ENCODE measurements at places on chromosomes 7 and 10.

DNA sequence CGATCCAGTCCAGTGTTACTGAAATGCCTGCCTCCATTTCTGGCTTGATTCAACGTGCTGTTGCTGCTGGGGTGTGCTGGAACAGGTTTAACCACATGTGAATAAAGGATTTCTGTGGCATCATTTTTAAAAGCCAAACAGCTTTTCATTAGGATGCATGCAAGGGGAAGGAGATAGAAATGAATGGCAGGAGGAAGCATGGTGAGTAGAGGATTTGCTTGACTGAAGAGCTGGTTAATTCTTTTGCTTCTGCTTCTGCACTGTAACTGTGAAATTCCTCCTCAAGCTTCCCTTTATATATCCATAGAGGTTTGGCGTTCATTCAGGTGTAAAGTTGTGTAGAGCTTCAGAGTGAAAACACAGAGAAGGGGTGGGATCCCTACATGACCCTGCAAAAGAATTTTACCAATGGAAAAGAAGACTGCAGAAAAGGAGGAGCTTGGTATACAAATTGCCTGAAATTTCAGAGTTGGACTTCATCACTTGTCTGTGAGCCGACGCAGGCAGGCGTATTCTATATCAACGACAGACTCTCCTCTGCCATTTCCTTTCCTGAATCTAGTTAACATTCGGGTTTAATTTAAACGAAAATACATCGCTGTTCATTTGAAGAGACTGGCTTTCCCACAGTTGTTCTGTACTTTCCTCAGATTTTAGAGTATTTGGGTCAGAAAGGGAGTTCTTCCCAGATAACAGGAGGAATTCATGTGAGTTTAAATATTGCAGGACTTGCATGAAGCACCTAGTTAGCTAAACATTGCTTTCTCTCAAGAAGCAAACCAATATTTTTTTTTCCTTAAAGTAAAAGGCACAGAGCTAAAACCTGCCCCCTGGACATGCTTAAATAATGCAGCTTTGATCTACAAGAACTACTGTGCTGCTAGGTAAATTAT, at the start of gene SOSTDC1:
Gene SOSTDC1, minus strand, starts transcription at position 270 of the 893 bp plus-strand sequence. Its CDS starts 70 bp downstream, at position 200.
- DNase-seq, result no peak

- DNase-seq, result no peak
Measured at GRCh38 chr7:80823057-80823456, 95.8 kb downstream of the SEMA3C start.

DNA sequence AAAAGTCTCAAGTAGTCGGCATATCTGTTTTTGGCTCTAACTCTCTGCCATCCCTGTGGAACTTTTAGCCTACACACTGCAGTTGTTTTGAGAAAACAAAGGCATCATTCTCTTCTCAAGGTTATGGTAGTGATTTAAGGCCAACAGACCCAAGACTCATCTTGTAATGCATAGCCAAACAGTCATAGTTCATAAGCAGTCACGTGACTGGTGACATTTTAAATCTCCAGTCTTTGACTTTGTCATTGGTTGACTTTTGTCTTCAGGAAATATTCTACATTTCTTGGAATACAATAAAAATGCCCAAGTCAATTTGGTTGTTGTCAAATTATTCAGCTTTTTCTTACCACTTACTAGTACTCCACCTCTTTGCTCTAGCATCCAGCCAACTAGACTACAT, 114.8 kb downstream of the ANKRD30A start:
- no peak for DNase-seq

DNA sequence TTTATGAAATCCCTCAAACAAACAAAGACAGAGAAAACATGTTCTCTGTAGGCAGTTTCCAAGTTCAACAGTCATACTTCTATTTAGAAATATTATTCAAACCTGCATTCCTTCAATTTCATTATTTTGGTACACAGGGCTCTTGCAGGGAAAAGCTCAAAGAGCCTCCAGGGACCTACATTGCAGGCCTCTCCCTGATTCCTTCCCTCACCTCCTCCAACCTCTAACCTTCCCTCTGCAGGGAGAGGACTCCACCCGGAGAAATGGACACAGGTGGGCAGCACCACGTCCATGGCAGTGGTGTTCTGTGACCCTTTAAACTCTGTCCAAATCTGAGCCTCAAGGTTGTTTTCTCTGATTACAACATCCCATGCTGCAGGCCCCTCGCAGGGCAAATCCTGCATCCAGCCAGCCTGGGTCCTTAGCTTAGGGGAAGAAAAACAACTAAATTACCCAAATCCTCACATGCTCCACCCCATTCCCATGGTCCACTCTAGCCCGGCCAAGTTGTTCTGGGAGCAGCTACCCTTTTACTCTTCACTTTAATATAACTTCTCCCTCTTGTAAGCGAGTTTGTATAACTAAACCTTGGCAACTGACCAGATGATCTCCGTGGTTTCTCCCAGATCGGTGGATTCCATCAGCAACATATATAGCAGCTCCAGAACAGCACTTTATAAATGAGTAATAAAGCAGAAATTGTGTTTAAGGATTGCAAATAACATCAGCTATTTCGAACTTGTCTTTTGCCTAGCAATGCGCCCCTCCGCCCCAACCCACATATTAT, 129.8 kb downstream of the CUBN start:
- no peak for DNase-seq

GRCh38 chr7:101527844-101528667, 101.0 kb downstream of the MYL10 start:
- DNase-seq, result no peak

DNA sequence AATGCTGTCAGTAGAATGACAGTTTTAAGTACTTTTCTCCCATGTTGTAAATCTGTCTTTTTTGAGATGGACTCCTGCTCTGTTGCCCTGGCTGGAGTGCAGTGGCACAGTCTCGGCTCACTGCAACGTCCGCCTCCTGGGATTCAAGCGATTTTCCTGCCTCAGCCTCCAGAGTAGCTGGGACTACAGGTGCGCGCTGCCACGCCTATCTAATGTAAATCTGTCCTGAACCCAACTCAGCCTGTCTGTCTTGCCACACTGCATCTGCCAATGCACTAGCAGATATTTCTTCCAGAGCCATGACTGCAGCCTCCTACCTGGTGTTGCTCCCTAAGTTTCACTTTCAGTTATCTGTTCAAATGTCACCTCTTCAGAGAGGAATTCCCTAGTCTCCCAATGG, 264.1 kb downstream of the PHF14 start:
- no peak for DNase-seq

DNA sequence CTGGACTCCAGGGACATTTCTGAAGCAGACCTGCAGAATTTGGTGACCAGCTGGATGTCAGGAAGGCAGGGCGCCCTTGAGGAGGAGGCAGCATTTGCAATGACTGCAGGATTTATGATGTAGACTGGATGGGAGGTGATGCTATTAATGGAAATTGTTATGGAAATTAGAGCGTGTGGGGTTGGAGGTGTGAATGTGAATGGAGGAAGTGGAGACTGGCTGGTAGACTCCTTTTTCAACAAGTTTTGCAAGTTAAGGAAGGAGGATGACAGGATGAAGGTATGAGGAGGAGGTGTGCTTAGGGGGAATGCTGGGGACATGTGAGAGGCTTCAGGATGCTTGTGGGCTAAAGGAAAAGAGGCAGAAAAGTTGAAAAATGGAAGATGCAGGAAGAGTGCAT, 137.0 kb downstream of the TMEM178B start:
- DNase-seq, result no peak

- DNase-seq, result no peak
Measured at GRCh38 chr10:21352886-21353285, 172.6 kb downstream of the SKIDA1 start.

DNA sequence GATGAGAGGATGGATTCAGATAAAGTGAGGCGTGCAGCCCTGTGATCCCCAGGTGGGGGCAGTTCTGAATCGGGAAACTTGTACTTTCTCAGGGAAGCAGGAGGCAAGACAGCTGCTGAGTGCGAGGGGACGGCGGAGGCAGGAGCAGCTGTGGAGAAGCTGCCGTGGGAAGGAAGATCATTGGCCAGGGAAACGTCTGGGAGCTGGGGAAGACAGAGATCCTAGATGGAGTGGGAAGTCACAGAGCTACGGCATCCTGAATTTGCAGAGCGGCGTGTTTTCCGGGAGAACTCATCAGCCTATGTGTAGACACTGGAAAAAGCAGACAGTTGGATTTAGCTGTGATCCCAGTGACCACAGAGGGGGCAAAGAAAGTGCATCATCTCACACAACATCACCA, 9.2 kb downstream of the PRKCQ start:
- DNase-seq, result no peak

GRCh38 chr7:155216475-155217272, 81.0 kb upstream of the INSIG1 start:
- no peak for DNase-seq

DNA sequence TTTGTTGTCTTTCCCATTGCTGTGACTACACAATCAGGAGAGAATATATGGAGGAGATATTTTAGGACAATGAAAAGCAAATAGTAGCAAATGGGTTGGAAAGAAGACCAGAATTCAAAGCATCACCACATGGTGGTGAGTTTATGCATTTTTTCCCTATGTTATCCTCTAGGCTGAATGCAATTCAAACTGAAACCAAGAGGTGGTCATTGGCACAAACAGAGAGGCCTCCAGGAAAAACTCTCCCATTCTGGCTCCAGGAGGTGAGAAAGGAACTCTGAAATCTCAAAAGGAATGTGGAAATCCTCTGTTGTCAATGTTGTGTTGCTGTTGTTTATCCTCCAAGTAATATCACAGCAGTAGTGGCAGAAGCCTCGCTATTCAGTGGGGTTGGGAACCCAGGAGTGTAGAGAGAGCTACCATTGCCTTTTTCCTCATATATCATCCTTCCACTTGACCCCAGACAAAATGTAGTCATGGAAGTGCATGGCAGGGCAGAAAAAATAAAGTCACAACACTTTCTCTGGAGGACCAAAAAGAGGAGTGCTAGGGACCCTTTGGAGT, 819.1 kb downstream of the GRID1 start:
- no peak for DNase-seq

DNA sequence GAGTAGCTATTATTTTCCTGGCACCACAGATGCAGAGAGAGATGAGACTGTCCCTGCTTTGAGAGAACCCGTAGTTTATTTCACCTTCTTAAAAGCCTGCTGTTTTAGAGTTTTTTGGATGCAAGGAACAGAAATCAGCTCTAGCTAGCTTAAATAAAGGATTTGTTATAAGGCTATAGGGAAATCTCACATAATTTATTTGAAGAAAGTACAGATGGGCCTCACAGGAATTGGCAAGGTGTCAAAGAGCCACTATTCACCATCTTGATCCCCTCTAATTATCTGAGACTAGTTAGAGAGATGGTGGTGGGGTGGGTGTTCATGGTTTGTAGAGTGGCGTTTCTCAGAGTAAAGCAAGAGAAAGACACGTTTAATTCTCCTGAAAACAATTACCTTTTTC, 7.3 kb downstream of the KMT2E start:
- no peak for DNase-seq

DNA sequence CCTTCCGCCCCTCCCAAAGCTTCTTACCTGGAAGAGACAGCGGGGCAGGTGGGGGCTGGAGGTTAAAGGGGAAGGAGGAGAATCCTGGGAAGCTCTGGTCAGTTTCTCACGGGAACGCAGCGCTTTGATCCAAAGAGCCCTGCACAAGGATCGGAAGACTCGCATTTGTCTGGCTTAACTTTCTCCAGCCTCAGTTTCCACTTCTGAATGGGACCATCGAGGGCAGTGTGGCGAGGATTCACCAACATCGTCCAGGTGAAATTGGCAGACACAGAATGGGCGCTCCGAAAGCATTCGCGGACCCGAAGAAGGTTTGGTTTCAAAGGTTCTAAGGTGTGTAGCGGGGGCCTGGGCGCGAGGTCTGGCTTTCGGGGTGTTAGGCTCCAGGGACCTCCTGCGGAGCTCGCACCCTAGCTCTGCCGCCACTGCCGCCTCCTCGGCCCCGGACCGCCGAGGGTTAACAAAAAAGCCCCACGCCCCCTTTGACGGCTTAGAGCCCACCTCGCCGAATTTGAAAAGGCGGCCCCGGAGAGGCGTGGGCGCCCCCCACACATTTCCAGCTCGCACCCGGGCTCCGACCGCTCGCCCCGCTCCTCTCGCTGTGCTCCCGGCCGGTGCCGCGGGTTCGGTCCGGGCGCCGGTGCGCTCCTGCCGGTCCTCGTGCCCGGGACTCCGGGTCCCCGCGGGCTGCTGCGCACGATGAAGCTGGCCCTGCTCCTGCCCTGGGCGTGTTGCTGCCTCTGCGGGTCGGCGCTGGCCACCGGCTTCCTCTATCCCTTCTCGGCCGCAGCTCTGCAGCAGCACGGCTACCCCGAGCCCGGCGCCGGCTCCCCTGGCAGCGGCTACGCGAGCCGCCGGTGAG, at the start of gene COL26A1:
Gene COL26A1, plus strand, starts transcription at position 542 of the 862 bp plus-strand sequence. Its CDS starts 158 bp downstream, at position 700.
- DNase-seq, result peak; percentile 56

DNA sequence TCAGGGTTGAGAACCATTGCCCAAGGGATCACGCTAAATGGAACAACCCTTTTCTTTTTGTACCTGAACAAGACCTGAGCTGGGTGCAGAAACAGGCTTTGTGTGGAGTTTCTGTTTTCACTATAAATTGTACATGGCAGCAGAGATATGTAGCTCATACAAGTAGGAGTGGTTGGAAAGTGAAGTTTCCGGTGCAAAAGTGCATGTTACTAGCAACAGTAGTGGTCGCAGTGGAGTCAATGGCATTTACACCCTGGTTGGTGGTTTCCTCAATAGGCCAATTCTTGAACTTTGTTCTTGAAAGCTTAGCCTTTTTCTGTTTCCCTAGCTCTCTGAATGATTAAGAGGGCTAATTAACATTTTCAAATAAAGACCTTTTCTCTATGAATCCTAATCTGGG, 170.7 kb downstream of the NEBL start:
- DNase-seq, result no peak

GRCh38 chr10:120813085-120813484, 38.1 kb upstream of the WDR11 start:
- no peak for DNase-seq

GRCh38 chr10:95354110-95354509, 63.3 kb upstream of the PDLIM1 start:
- DNase-seq, result no peak

- peak; percentile 14 for DNase-seq
Measured at GRCh38 chr7:88140947-88141346, 78.9 kb downstream of the SRI start.

- no peak for DNase-seq
Measured at GRCh38 chr7:149692557-149692982, 80.8 kb downstream of the ZNF467 start.

Data from urothelium cell line (cell line).